Effector memory CD8-positive, alpha-beta T cell (primary cell): ENCODE measurements at places on chromosomes 4 and X.

GRCh38 chr4:75028196-75028854, 95.4 kb downstream of the PARM1 start:
- DNase-seq, result no peak

DNA sequence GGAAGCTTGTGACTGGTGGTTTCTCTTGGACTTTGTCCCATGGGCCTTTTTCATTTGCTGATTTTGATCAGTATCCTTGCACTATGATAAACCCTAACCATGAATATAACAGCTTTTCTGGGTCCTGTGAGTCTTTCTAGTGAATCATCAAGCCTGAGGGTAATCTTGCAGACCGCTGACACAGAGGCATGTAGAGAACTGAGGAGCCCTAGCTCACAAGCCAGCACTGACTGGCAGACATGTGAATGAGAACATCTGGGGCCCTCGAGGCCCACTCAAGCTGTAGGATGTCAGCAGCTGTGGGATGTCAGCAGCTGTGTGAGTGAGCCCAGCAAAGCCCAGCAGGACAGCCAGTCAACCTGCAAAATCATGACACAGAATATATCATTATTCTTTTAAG, 36.7 kb downstream of the HMGB3 start:
- no peak for DNase-seq

DNA sequence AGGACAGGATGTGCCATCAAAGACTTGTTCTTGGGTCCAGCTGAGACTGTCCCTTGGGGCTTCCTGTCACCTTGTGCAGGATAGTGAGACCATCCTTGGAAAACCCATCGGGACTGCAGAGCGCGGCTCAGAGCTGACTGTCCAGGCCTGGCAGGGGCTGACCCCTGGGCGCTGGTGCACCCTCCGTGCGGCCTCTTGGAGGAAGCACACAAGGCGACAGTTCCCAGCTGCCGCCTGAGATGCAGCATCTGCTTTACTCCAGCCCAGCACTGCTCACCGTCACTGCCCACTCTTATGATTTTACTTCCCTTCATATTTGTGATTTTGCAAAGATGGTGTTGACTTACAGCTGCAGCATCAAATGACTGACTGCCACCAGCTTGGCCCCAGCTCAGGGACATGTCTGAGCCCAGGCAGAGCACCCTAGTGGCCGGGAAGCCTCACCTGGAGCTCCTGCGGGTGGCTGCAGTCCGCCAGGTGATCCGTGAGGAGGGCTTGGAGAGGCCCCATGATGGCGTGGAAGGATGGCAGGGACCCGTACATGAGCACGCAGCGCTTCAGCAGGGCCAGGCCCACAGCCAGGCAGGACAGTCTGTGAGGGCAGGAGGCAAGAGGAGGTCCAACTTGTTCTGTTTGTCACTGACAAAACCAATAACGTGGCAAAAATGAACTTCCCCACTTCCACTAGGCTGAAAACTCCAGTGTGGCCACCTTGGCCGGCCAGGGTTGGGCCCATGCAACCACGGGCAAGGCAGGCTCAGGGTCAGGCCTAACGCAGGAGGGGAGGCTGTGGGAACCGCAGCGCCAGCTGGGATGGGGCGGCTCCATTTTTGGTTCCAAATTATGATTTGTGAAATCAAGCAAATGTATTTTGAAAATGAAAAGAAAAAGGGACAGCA, 21.8 kb downstream of the NOP14 start:
- DNase-seq, result no peak

DNA sequence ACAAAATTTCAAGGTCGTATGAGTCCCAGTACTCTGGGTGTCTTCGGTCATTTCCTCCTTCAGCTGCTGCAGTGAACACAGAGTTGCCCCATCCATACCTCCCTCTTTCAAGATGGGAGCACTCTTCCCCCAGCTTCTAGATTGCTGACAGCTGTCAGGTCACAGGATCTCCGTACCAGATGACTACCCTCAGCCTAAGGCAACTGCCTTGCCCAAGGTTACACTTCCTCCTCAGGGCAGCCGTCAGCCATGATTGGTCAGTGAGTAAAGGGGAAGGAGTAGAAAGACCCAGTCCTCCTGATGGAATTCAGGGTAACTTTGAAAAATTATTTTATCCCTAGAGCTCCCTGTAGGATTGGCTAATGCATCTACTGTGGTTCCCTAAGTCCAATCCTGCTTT, 81.6 kb downstream of the NAF1 start:
- DNase-seq, result no peak

- no peak for DNase-seq
Measured at GRCh38 chrX:129559783-129560182, 19.7 kb downstream of the OCRL start.

DNA sequence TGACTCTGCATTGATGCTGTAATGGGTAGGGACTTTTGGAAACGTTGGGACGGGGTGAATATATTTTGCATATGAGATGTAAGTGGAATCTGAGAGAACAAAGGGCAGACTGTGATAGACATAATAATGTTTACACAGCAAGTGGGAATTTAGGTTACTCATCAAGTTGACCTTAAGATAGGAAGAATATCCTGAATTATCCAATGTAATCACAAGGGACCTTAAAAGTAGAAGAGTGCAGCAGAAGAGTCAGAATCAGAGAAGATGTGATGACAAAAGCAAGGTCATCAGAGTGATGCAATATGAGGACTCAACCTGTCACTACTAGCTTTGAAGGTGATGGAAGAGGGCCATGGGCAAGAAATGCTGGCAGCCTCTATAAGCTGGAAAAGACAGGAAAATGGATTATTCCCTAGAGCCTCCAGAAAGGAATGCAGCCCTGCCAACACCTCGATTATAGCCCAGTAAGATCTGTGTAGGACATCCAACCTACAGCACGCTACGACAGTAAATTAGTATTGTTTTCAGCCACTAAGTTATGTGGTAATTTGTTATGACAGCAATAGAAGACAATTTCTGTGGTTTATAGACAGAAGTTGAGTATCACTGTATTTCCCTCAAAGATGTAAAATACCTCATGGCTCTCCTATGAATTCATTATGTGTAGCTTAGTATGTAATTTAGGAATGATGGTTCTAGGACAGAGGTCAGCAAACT, 26.4 kb downstream of the MORC4 start:
- DNase-seq, result no peak

GRCh38 chr4:101050837-101051205, 296.5 kb downstream of the PPP3CA start:
- no peak for DNase-seq

DNA sequence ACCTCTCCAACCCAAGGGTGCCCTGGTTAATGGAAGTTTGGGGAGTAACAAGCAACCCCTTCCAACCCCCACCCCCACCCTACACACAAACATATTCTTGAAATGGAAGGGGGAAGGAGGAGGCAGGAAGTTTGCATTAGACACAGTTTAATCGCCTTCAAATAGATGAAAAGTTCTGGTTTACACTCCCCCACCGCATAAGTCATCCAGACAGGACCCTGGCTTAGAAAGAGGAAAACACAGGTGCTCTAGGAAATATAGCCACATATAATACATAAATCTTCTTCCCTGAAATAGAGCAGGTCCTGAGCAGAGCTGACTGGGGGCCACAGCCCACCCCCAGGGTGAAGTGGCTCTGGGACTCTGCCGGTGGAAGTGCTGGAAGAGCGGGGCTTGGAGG, 25.1 kb downstream of the SASH3 start:
- no peak for DNase-seq

- DNase-seq, result no peak
Measured at GRCh38 chr4:118997601-118998000, 108.9 kb downstream of the SYNPO2 start.
